ENCODE measurements at places on chromosomes 16 and 17.

DNA sequence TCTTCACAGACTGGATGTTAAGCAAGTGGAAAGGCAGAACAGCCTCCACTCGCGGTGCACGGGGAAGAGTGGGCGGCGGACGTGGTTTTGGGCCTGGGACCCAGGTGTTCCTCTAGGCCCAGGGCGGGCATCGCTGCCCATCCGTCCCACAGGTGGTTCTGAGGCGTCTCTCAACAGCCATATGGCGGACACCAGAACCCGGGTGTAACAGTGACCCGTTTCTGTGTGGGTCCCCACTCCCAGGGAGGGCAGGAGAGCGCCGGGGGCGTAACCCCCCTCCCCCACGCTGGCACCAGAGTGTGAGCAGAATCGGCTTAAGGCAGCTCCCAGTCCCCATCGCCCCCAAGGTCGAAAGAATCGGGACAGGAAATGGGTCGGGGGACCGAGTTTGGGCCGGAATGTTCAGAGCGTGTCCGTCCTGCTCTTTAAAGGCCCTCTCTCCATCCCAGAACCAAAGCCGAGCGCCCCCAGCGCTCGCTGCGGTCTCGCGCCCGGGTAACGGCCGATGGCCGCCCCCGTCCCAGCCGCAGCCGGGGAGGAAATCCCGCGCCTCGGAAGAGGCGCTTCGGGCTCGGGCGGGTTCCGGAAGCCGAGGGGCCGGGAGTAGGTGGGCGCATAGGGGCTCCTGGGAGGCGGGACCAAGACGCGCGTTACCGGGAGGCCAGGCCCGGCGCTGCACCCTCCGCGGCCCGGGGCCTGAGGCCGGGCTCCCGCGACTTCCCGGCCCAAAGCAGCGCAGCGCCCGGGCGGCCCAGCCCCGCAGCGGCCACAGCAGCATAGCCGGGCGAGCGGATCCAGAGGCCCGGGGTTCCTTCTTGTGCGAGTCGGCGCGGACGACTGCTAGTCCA lies at the start of gene TK2:
TSS of gene TK2 (minus strand) at position 839 of the 848 bp plus-strand sequence. CDS start at position 778, 61 bp downstream.
- peak; percentile 74 for DNase-seq

- DNase-seq = no peak
Observed at GRCh38 chr17:36001862-36002603, 680 bp upstream of the CCL15 start.

DNA sequence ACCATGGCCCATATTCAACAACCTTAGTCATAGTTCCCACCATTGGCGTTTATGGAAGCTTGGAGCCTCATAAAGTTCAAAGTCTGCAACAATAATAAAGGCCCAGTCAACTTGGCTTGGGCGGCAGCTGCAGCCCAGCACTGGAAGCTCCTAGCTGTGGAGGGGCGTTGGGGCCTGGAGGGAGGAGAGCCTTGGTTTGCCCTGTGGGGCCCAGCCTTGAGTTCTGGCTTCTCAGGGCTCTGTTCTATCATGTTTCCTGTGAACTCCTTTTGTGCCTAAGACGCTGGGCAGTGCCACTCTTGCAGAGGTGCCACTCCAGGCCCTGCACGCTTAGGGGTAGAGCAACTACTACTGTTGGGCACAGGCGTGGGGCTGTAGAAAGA lies 927 bp upstream of the ENGASE start:
- no peak for DNase-seq

DNA sequence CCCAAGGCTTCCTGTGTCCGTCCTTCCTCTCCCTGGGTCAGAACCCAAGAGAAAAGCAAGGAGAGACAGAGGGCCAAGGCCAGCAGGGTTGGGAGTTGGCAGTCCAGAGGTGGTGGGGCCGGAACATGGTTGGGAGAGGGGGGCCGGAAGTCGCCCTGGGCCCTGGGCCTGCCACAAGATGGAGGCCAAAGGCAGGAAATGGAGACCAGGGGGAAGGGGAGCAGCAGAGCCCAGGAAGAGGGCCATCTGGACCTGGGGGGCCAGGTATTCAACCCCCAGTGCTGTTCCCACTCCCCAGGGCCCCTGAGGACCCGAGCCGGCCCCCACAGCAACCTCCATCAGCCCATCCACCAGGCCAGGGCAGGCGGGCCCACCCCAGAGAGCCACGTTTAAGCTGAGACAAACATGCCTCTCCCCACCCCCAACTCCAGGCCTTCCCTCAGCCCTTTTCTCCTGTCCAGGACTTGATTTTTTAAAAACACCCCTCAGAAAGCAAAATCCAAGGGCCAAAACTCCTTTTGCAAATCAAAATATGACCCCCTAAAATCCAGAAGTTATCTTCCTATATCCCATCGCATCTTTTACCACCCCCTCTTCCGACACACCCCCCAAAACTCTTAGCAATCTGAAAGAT lies 4.4 kb upstream of the BCL6B start:
- DNase-seq = no peak

GRCh38 chr17:3888343-3889171 lies 4.3 kb downstream of the CAMKK1 start:
- DNase-seq = no peak

DNA sequence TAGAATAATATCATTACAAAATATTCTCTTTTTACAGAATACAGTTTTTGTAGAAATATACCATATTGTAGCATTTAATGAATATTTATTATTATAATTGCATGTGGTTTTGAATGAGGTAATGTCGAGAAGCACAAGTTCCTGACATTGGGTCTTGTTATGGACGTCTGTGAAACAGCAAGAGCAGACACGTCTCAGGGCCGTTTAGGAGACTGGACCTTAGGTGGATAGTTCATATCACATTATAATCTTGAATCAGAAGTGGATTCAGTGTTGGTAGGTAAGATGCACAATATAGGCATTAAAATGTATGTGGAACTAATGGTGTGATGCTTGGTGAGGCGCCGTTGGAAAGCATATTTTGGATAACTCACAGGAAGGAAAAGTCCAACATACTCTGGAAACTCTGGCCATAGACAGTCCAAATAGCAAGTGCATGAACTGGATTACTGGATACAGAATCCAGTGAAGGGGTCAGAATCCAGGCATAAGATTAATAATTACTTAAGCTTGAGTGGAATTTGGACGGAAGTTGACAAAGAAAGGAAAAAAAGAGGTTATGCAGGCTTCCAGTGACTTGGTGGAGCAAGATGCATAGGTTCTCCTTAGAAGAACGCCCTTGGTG lies 17.2 kb downstream of the ABCA8 start:
- DNase-seq = no peak

DNA sequence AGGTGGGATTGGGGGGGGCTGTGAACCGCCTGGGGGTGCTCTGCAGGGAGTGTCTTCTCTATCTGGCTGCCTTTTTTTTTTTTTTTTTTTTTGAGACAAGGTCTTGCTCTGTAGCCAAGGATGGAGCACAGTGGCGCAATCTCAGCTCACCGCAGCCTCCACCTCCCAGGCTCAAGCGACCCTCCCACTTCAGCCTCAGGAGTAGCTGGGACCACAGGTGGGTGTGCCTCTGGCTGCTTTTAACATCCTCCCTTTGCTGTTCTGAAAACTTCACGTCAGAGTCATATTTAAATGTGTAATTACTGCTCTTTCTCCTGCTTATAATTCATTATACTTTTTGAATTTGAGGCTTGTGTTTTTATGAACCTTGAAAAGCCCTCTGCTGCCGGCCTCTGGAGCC lies 78.4 kb downstream of the ZNF778 start:
- DNase-seq = no peak

DNA sequence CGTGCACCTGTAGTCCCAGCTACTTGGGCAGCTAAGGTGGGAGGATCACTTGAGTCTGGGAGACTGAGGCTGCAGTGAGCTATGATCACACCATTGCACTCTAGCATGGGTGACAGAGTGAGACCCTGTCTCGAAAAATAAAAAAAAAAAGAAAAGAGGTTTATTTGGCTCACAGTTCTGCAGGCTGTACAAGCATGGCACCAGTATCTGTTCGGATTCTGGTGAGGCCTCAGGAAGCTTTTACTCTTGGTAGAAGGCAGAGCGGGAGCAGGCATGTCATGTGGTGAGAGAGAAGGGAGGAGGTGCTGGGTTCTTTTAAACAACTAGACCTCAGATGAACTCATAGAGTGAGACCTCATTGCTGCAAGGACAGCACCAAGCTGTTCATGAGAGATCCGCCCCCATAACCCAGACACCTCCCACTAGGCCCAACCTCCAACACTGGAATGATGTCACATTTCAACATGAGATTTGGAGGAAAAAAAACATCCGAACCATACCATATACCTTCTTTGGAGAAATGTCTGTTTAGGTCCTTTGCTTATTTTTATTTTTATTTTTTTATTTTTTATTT lies 10.3 kb upstream of the RMI2 start:
- no peak for DNase-seq

GRCh38 chr16:56921571-56921970 lies 10.4 kb upstream of the HERPUD1 start:
- DNase-seq = no peak

DNA sequence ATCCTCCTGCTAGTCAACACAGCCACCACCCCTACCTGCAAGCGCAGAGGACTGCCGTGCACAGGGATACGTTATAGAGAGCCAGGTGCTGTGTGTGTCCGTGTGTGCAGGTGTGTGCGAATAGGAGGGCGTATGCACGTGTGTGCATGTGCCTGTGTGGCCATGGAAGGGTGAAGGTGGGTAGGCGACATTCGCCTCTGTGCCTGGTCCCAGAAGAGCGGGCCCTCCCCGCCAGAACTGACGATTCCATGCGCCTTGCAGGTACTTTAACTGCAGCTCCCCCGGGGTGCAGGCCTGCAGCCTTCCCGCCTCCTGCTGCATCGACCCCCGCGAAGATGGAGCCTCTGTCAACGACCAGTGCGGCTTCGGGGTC lies 8.7 kb downstream of the PDE6G start:
- no peak for DNase-seq

- peak; percentile 93 for DNase-seq
Observed at GRCh38 chr17:56939869-56940484, 20.9 kb downstream of the COIL start.

GRCh38 chr16:50025537-50025931 lies 509 bp downstream of the CNEP1R1 start:
- DNase-seq = peak; percentile 56

DNA sequence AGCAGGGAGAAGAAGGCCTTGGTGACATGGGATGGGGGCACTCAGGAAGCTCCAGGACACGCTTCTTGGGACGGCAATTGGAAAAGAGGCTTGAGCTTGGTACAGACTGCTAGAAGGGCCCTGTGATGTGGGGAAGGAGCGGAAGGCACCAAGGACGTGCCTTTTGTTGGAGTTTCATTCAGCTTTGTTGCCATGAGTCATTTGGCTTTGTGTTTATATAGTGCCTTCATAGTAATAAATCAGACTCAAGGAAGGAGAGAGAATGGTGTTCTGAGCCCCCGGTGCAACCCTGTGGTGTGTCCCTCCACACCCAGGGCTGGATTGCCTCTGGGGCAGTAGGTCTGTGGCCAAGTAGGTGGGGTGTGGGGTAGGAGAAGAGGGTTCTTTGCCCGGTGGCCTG lies 7.4 kb upstream of the TBX4 start:
- no peak for DNase-seq

DNA sequence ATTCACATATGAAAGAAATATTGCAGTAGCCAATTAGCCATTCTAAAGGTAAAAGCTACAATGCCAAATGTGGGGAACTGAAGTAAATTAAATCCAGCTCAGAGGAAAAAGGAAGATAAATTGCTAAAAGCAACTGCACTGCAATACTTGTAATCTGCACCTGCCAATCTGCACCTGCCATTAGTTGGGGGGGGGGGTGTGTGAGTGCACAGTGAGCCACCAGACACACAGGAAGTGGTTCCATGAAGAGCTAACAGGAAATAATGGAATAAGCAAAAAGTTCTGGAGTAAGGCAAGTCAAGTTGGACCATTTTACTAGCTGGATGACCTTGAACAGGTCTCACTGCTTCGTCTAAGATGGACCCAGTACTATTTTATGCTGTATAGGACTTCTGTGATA lies 191.8 kb downstream of the PARN start:
- no peak for DNase-seq

DNA sequence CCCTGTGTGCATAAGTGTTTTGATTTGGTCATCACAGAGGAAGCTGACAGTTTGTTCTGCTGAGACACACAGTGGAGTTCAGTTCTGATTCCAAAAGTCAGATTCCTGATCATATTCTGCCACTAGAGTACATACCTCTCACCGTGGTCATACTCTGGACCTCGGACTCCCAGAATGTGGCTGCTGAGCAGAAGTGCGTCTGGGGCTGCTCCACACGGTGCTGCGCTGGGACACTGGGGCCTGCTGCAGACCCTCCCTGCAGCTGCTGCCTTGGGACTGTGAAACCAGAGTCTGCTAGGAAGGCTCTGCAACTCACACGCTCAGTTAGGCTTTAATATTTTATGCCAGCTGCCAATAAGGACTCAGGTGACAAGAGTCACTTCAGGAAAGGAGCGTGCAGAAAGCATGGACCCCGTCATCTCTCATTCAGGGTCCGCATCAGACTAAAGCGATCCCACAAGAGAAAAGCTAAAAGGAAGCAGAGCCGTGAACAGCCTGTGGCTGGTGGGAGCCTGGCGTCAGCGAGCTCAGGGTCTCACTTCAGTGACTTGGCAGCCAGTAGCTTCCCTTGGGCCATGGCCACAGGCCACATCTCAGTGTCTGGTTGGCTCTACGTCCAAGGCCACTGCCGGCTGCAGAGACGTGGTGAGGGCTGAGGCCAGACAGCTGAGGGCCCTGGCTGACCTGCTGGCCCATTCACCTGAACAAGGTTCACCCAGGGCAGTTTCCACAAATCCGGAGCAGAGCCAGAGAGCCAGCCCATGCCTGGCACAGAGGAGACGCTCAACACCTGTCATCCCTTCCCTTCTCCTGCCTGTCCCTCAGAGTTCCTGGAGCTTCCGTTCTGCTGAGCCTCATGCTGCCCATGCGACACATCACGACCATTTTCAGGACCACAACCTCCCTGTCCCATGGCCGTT lies 24.7 kb upstream of the KIFC3 start:
- no peak for DNase-seq
